ENCODE measurements at places on chromosomes 12 and 14. TPM values are rescaled to one million over a fixed set of nuclear protein-coding genes. Genes with fewer than 3 reads are reported as not detected.

GZMB gene
- total RNA-seq = not detected

DNA sequence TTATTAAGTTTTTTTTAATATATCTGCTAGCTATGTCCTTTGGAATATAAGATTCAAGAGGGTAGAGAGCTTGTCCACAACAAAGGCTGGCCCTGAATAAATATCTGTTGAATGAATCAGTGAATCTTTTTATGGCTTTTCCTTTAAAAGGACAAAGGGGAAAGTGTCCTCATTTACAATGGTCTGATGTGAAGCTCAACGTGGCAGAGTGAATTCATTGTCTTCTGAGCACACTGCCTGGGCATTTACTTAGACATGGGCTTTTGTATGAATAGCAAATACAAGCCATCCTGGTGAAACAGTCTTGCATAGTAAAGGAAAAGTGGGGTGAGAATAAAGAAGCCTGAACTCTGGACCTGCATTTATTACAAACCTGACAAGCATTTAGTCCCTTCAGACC lies 201.2 kb downstream of the NELL2 start:
- peak overlapping the region; percentile 54 for H3K27ac ChIP-seq
- H3K4me1 ChIP-seq = peaks cover 26% of the 10 kb centered on the region
- peaks cover 26% of the 10 kb centered on the region for H3K36me3 ChIP-seq
- peak overlapping the region; percentile 9 for H3K4me3 ChIP-seq

GRCh38 chr12:42809226-42809625 lies 219.7 kb upstream of the PRICKLE1 start:
- no peaks in the 10 kb centered on the region for H3K36me3 ChIP-seq
- H3K4me1 ChIP-seq = peaks cover 14% of the 10 kb centered on the region
- no peaks in the 10 kb centered on the region for H3K27me3 ChIP-seq
- H3K4me3 ChIP-seq = no peak overlapping the region

GRCh38 chr12:89765959-89766824 lies 57.6 kb upstream of the ATP2B1 start:
- no peak for DNase-seq
- H3K4me1 ChIP-seq = no peaks in the 10 kb centered on the region
- H3K4me3 ChIP-seq = no peak overlapping the region
- H3K27me3 ChIP-seq = no peaks in the 10 kb centered on the region

- no peak for DNase-seq
- no peaks in the 10 kb centered on the region for H3K36me3 ChIP-seq
- H3K4me1 ChIP-seq = no peaks in the 10 kb centered on the region
- no peaks in the 10 kb centered on the region for H3K27me3 ChIP-seq
- H3K27ac ChIP-seq = no peak overlapping the region
- no peak overlapping the region for H3K4me3 ChIP-seq
Measured at GRCh38 chr12:16163901-16164300, 113.6 kb downstream of the SLC15A5 start.

- H3K36me3 ChIP-seq = no peaks in the 10 kb centered on the region
- peaks cover 13% of the 10 kb centered on the region for H3K4me1 ChIP-seq
- peaks cover 84% of the 10 kb centered on the region for H3K27me3 ChIP-seq
- H3K27ac ChIP-seq = no peak overlapping the region
- DNase-seq = no peak
Measured at GRCh38 chr12:62834406-62834805, 100.5 kb downstream of the PPM1H start.

GRCh38 chr12:64203775-64204174 lies 18.3 kb downstream of the KICS2 start:
- H3K27ac ChIP-seq = peak overlapping the region; percentile 78
- H3K36me3 ChIP-seq = peaks cover 12% of the 10 kb centered on the region
- no peaks in the 10 kb centered on the region for H3K4me1 ChIP-seq
- no peak overlapping the region for H3K4me3 ChIP-seq
- H3K27me3 ChIP-seq = no peaks in the 10 kb centered on the region

GRCh38 chr12:96047229-96048211 lies 12.1 kb upstream of the LTA4H start:
- no peak for DNase-seq
- no peak overlapping the region for H3K4me3 ChIP-seq
- H3K36me3 ChIP-seq = no peaks in the 10 kb centered on the region

NYNRIN gene
- 10.3 TPM for total RNA-seq

ZFHX2 gene
- total RNA-seq = 11.0 TPM

DNA sequence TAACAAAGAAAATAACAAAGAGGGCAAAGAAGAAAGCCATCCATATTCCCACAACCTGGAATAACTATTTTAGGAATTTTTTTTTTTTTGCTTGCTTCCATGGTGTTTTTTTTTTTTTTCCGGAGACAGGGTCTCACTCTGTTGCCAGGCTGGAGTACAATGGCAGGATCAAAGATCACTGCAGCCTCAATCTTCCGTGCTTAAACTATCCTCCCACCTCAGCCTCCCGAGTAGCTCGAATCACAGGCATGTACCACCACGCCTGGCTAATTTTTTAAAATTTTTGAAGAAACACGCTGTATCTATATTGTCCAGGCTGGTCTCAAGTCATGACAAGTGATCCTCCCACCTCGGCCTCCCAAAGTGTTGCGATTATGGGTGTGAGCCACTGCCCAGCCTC lies 20.2 kb upstream of the ARID4A start:
- peaks cover 12% of the 10 kb centered on the region for H3K36me3 ChIP-seq
- no peak overlapping the region for H3K4me3 ChIP-seq
- H3K27me3 ChIP-seq = no peaks in the 10 kb centered on the region
- DNase-seq = no peak
- no peak overlapping the region for H3K27ac ChIP-seq

HHIPL1 gene
- total RNA-seq = 2.3 TPM

Measured in neural crest cell (in vitro differentiated cells).